ENCODE measurements at places on chromosomes 1 and 21. TPM values are rescaled to one million over a fixed set of nuclear protein-coding genes. Genes with fewer than 3 reads are reported as not detected.

DNA sequence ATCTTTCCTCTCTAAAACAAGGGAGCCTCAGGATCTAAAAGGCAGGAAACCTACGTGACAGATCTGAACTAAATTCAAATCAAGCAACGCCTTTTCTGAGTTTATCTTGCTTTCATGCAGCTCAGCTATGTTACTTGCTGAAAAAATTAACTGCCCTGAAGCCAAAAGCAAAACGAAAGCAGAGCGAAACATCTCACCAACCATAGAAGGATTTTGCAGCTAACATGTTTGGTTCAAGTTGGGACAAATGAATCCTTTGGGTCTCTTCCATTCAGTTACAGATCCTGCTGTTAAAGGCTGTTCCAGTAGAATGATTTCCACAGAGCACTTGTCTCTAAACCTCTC is 482 bp downstream of the SLC2A5 start:
- no peak overlapping the region for H3K4me3 ChIP-seq
- DNase-seq = no peak

OR2T29 gene
- not detected for total RNA-seq

GRCh38 chr21:42989816-42990650 is 15.7 kb downstream of the PKNOX1 start:
- no peak overlapping the region for H3K4me3 ChIP-seq
- DNase-seq = no peak
- no peaks in the 10 kb centered on the region for H3K36me3 ChIP-seq

DNA sequence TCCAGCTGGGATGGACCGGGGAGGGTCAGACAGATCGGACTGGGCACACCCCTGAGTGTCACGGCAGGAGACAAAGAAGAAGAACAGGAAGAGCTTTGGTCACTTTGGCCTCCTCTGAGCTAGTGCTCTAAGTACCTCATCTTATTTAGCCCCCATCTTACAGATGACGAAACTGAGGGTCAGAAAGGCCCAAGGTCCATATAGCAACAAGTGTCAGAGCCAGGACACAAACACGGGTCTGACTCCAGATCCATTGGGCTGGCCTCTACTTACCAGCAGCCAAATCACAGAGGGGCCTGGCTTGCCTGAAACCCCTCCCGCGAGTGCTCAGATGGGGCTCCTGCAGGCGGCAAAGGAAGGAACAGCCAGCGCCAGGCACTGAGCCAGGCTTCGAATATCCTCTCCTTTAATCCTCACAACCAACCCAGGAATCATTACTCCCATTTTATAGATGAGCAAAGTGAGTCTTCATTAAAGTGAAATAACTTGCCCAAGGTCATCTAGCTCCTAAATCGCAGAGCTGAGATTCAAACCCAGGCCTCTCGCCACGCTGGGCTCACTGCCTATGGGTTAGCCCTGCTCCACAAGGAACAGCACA is 25.7 kb upstream of the SELENON start:
- no peak overlapping the region for H3K27ac ChIP-seq
- no peaks in the 10 kb centered on the region for H3K27me3 ChIP-seq
- no peak for DNase-seq
- H3K36me3 ChIP-seq = no peaks in the 10 kb centered on the region
- H3K4me1 ChIP-seq = peaks cover 75% of the 10 kb centered on the region

CCDC24 gene
- total RNA-seq = 3.4 TPM

DNA sequence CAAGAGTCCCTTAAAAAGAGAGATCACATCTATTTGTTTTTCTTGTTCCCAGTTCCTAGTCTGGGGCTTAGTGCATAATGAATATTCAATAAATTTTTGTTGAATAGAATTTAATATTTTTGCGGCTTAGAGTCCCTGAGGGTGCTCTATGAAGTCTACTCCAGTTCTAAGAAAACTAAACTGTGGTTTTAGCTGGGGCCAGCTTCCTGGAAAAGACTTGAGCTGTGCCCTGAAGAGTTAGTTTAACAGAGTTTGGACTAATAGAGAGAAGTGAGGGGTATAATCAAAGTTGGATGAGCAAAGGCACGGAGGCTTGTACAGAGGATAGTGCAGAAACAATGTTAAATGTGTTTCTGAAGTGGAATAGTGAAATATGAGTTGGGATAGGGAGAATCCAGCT is 168.9 kb downstream of the FASLG start:
- H3K27me3 ChIP-seq = no peaks in the 10 kb centered on the region
- H3K4me1 ChIP-seq = peaks cover 31% of the 10 kb centered on the region
- H3K4me3 ChIP-seq = no peak overlapping the region
- no peaks in the 10 kb centered on the region for H3K36me3 ChIP-seq
- no peak overlapping the region for H3K27ac ChIP-seq

KISS1 gene
- not detected for total RNA-seq

DNA sequence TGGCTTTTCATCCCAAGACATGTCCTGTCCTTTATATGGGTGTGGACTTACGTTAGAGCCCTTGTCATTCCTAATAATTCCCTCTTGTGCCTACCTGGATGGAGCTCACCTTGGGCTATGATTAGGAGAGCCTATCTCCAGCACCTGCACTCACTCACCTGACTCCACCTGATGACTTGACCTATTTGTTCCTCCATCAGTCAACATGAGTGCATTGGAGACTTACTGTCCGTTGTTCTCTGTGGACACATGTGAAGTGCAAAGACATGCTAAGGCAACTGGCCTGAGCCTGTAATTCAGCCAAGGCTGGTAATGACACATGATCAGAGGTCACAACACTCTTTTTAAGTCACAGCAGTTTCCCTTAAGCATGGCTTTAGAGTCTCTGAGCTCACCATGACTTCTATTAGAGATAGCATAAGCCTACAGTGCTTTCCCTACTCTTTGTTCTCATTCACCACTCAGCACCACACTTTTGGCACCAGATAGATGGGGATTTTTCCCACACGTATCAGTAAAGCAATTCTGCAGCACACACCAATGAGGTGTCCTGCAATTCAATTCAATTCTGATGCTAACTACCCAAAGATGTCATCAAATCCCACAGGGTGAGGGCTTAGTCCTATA is 9.4 kb downstream of the KCNE1 start:
- no peak for DNase-seq
- H3K36me3 ChIP-seq = no peaks in the 10 kb centered on the region
- no peaks in the 10 kb centered on the region for H3K4me1 ChIP-seq
- H3K27ac ChIP-seq = no peak overlapping the region
- no peaks in the 10 kb centered on the region for H3K27me3 ChIP-seq
- H3K4me3 ChIP-seq = no peak overlapping the region

DNA sequence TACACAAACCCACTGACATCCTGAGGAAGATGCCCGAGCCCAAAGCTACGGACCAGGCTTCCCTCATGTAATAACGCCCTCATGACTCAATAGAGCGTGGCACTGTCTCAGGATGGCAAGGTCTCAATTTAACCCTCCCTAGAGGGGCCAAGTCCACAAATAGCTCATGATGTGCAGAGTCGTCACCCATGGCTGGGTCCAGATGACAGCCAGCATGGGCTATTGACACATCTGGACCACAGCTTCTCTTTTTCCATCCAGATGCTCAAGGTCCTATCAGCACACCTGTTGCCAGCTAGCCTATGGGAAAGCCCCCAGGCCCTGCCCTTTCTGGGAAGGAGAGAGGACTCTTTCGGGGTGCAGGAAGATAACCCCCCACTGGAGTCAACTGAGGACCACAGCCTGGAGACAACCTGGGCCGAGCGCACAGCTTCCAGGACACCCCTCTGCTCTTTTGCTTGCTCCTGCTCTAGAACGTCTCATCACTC is 2.8 kb downstream of the LAPTM5 start:
- DNase-seq = no peak
- H3K27ac ChIP-seq = peak overlapping the region; percentile 96
- no peaks in the 10 kb centered on the region for H3K36me3 ChIP-seq
- peaks cover 75% of the 10 kb centered on the region for H3K4me1 ChIP-seq
- H3K27me3 ChIP-seq = no peaks in the 10 kb centered on the region
- H3K4me3 ChIP-seq = peak overlapping the region; percentile 74

SH2D2A gene
- 170 TPM for total RNA-seq

DNA sequence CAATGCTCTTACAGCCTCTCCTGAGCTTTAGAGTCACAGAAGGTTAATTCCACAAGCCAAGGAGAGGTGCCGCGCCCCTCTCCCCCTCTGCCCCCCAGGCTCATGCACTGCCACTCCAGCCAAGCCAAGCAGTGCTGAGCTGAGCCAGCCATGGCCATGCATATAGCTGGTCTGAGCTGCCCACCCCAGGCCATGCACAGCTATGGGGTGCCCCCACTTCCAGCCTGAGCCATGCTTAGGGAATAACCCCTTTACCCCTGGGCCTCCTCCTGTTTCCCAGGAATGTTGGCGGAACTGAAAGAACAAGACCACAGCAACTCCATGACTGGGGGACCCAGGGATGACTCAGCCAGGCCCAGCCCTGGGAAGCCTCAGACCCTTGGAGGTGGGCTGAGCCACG is 34.0 kb upstream of the MAGOH start:
- no peaks in the 10 kb centered on the region for H3K36me3 ChIP-seq
- no peak overlapping the region for H3K27ac ChIP-seq
- H3K27me3 ChIP-seq = no peaks in the 10 kb centered on the region
- DNase-seq = no peak
- no peak overlapping the region for H3K4me3 ChIP-seq
- no peaks in the 10 kb centered on the region for H3K4me1 ChIP-seq

DNA sequence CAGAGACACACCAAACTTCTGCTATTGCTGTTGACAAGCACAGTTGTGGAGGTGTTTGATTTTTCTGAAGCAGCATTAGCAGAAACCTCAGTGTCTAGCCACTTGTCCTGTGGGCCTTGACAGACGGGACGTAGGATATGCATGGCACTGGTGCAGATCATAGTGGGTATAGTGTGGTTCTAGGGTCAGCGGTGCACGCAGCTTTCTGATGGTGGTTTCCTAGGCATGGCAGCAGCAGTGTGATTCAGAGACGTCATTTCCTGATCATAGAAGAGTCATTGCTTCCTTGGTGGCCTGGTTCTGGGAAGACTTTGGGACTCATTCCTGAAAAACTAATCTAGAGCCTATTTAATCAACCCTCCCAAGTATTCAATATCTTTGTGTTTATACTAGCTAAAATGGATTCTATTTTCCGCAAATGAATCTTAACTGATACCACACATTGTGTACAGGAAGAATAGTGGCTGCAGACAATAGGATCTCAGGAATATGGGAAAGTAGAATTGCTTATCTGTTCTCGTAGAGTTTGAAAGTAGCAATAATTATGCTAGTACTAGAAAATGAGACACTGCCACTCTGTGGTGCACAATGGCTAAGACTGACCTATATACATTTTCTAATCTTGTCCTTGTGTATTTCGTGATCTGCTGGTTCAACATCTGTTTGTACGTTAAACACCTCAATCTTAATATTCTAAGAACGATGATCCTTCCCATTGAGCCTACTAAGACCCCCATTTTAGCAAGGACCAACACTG is 2.8 kb upstream of the USP1 start:
- no peaks in the 10 kb centered on the region for H3K27me3 ChIP-seq
- no peak for DNase-seq
- H3K27ac ChIP-seq = no peak overlapping the region
- no peaks in the 10 kb centered on the region for H3K36me3 ChIP-seq

- peaks cover 56% of the 10 kb centered on the region for H3K4me1 ChIP-seq
- no peak overlapping the region for H3K4me3 ChIP-seq
- DNase-seq = no peak
- no peaks in the 10 kb centered on the region for H3K36me3 ChIP-seq
- no peak overlapping the region for H3K27ac ChIP-seq
- no peaks in the 10 kb centered on the region for H3K27me3 ChIP-seq
Measured at GRCh38 chr1:39268112-39268581, 63.7 kb downstream of the MACF1 start.

DNA sequence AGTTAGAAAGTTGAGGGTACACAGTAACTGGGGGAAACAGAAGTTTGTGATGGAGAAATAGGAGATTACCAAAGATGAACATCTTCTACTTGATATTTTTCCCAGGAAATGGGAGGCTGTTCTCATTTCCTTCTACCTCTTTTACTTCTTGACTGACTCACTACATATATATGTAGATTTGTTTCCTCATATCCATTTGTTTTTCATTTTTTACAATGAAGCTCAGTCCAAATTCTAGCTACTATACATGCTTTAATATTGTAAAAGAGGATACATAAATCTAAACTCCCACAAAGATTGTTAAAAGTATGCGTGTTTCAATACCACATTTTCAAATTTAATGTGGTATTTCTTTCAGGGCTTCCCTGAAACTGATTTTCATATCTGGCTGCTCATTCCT is 366.6 kb upstream of the NCAM2 start:
- no peak for DNase-seq
- H3K4me1 ChIP-seq = no peaks in the 10 kb centered on the region
- no peaks in the 10 kb centered on the region for H3K36me3 ChIP-seq
- H3K27me3 ChIP-seq = no peaks in the 10 kb centered on the region
- no peak overlapping the region for H3K27ac ChIP-seq

DNA sequence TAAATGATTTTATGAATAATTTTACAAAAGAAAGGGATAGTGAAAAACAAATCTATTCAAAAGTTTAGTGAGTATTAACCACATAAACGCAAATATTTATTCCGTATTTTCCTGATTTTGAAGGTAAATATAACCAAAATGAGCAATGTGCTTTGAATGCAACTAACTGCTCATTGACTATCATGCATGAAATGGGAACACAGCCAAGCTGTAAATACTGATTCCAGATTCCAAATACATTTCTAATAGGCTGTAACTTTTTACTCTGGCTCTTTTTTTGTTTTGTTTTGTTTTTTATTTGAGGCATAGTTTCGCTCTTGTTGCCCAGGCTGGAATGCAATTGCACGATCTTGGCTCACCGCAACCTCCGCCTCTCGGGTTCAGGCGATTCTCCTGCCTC is 41.8 kb downstream of the SELENOF start:
- no peaks in the 10 kb centered on the region for H3K36me3 ChIP-seq
- no peak overlapping the region for H3K4me3 ChIP-seq
- no peaks in the 10 kb centered on the region for H3K27me3 ChIP-seq
- no peak overlapping the region for H3K27ac ChIP-seq

TTC24 gene
- 7.3 TPM for total RNA-seq

KCNN3 gene
- 0.22 TPM for total RNA-seq

- no peak overlapping the region for H3K27ac ChIP-seq
- H3K27me3 ChIP-seq = no peaks in the 10 kb centered on the region
- H3K36me3 ChIP-seq = no peaks in the 10 kb centered on the region
- H3K4me3 ChIP-seq = no peak overlapping the region
Measured at GRCh38 chr1:231213831-231214573, 27.0 kb upstream of the GNPAT start.

DNA sequence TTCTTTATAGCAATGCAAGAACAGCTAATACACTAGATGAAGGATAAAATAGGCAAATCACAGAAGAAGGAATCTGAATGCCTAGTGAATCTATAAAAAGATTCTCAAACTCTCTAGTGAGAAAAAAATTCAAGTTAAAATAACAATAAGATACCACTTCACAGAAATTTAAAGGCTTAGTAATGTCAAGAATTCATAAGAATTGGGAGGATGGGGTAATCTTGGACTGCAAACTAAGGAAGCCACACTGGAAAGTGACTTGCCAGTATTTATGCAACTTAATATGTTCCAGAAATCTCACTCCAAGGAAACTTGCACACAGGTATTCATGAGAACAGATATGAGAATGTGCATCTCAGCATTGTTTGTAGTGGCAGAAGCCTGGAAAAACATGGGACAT is 38.9 kb upstream of the PRRC2C start:
- no peak for DNase-seq
- H3K4me3 ChIP-seq = no peak overlapping the region
- no peaks in the 10 kb centered on the region for H3K36me3 ChIP-seq
- H3K27ac ChIP-seq = no peak overlapping the region
- H3K4me1 ChIP-seq = no peaks in the 10 kb centered on the region
- H3K27me3 ChIP-seq = no peaks in the 10 kb centered on the region

S100A9 gene
- total RNA-seq = 1.6 TPM
